ENCODE measurements at places on chromosomes 11 and 22.

DNA sequence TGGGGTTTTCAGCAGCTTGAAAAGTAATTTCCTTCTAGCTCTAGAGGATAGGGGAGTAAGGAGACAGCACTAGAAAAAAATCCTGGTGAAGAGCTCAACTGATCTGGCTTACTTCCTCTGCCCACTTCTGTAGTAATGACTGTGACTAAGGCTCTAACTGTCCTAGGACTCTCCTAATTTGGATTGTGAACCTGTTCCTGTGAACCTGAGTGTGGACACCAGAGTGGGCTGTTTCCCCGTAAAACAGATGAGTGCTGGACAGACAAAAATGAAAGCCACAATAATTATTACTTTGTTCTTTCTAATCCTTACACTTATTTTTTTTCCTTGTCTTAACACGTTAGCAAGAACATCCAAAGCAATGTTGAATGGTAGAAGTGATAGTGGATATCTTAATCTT lies 154.1 kb downstream of the AASDHPPT start:
- DNase-seq: no peak

GRCh38 chr11:120714438-120714837 lies 202.9 kb downstream of the GRIK4 start:
- DNase-seq: no peak

DNA sequence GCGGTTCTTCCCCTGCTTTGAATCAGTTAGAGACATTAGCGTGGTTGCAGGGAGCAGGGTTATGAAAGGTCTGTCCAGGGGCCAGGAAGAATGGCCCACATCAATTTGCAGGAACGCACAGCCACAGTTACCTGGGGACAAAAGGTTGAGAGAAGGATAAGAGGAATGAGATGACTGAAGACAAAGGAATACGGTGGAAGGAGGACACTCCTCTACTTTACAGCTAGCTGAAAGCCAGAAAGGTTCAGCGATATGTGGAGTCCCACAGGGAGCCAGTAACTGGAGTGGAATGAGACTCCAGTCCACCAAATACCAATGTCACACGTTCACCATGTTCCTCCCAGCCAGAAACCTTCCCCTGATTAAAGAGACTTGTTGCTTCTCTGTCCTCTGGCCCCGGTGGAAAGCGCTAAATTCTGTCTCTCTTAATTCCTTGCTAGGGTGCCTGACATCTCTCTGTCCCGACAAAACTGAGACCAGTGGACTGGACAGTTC lies 10.7 kb downstream of the XNDC1N start:
- DNase-seq: no peak

DNA sequence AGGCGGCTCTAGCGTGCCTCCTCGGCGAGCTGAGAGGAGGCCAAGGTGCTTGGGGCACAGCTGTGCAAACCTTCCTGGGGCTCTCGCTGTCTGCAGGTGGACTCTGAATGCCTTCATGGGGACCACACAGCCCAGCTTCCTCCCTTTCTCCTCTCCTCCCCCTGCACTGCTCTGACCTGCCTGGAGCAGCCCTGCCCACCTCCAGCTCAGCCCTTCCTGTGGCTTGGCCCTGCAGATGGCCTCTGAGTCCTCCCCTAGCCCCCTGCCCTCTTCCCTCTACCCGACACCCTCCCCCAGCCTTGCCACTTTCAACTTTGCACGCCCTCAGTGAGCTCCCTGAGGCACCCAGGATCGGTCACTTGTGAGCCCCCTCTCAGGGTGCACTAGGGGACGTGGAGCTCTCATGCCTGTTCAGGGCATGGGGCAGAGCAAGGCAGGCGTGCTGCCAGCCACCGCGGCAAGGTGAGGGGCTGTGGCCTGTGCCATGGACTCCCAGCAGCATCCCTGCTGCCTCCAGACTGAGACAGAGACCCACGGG lies 31.4 kb downstream of the PPM1F start:
- DNase-seq: no peak

- no peak for DNase-seq
Measured at GRCh38 chr22:33288078-33288477, 229.9 kb upstream of the SYN3 start.

DNA sequence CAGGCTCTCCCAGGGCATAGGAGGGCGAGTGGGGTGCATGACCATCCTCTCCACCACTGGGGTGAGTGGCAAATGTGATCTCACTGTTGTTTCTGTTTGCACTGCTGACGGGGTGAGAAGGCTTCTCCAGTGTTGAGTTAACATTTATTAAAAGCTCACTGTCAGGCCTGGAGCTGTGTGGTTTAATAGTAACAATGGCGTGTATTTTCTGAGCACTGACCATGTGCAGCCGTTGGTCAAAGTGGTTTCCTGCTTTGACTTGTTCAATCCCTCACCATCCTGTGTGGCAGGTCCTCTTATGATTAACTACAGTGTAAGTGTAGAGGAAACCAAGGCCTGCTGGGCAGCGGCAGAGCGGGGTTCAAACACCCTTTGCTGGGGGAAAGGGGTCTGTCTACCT lies 4.4 kb downstream of the A4GALT start:
- no peak for DNase-seq

DNA sequence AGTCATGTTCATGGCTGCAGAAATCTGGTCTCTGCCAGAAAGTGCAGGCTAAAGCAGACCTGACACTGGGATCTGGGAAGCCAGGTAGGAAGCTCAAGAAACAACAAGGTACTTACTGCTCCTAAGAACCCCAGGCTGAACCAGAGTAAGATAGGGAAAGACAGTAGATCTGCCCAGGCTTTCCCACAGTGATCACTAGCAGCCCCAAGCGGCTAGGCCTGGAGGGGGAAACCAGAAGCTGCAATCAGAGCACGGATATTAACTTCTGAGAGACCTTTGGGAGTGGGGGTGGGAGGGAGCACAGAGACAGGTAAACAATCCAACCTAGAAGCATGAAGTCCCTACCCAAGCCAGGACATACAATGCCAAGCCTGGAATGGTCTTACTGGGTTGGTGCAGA lies 135.2 kb upstream of the C11orf58 start:
- DNase-seq: no peak

DNA sequence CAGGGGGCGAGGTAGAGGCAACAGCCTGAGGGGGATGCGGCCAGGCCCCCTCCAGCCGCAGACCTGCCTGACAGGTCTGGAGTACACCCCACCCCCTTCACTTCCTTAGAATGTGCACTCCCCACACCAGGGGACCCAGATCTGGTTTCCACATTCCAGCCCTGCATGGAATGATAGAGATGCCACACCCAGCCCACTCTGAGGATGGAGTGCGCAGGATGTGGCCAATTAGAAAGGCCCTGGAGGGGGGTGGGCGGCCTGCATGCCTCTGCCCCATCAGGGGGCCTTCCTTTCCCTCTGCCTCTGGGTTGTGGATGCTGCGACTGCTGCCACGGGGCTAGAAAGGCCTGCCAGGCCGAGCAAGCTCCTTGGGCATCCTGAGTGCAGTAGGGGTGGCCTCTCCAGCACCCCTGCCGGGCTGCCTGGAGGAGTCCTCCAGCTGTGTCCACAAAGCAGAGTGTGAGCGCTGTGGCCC lies 28.2 kb upstream of the MGAT3 start:
- DNase-seq: peak; percentile 59

DNA sequence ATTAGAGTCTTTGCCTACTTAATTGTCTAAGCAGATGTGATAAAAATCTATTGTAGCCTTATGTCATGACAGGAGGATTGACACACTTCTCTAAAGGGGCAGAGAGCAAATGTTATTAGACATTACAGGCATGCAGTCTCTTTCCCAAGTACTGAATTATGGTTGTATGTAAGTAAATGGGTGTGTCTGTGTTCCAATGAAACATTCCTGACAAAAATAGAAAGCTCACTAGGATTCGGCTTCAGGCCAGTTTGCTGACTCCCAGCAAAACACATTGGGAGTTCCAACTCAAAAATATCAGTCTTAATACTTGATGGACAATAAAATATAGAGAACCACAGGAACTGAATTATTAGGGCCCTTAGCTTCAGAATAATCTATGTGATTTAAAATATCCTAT lies 1480.4 kb downstream of the FAM181B start:
- no peak for DNase-seq

DNA sequence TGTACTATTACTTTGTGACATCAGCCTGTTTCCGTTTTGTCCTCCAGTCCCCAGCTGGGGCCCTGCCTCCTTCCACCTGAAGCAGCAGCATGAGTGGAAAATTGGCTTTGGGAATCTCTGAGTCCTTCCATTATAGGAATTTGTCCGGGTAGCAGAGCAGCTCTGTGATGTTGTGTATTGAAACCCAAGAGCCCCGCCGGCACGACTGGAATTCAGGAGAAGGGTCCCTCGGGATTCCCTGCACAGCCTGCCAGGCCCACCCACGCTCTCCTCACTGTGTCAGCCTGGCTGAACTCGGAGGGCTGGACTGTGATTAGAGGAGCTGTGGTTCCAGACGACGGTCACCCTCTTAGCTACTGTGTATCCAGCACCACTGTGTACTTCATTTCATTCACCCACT lies 18.8 kb upstream of the TSPAN18 start:
- DNase-seq: no peak

DNA sequence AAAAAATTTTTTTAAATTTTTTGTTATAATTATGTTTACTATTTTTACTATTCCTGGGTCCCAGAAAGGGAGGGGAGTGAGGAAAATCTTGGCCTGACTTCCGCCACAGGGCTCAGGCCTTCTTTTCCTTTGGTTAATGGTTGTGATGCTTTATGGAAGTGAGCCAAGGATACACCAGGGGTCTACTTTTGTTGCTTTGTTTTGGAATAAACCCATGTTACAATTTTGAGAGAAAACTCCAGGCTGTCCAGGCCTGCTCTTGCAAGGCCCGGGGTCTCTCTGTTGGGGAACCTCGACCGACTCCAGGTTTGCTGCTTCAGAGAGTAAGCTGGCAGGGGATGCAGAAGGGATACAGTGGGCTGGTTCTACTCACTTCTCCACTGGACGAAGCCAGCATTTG lies 84.7 kb downstream of the ABTB2 start:
- DNase-seq: no peak

GRCh38 chr11:97888641-97889040 lies 1132.1 kb upstream of the CNTN5 start:
- DNase-seq: no peak

GRCh38 chr22:20019661-20020532 lies 1.0 kb upstream of the TANGO2 start:
- no peak for DNase-seq

DNA sequence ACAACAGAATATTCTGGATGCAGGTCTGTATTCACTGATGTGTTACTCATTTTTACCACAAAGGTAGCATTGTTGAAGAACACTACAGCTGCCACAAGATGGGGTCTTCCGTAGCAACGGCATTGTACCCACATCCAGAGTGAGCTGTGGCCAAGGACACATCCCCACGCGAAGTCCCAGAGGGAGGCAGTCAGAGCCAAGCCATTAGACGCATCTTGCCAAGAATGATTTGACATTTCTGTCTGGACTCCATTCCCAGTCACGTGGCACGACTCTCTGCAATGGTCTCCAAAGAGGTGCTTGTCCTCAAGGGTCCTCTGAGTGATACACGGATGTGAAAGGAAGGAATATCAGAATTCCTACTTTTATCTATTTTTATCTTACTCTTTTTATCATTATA lies 15.5 kb downstream of the OPCML start:
- no peak for DNase-seq

- no peak for DNase-seq
Measured at GRCh38 chr22:45475851-45476514, 26.7 kb upstream of the FBLN1 start.

DNA sequence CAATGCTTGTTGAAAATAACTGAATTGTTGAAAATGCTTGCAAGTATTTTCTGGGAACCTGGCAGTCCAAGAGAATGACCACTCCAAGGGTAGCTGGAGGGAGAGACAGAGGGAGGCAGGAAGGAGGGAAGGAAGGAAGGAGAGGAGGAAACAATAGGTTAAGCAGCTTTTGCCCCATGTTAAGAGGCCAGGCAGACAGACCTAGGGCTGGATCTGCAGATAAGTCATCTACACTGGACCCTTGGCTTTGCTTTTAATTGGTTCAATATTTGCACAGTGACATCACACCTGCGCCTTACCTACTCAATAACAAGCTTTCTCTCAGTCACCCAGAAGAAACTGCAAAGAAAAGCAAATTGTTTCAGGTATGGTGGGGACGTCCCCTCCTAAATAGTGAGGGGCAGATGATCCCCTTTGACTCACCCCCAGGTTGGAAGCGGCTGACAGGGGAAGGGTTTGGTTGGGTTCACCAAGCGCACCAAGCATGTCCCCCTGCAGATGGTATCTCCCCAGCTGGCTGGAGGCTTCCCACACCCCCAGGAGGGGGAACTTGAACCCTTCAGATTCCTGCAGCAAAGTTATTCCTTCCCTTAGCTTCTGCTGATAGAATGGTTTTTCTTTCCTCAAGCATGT lies 24.3 kb downstream of the MYH9 start:
- DNase-seq: no peak

- DNase-seq: no peak
Measured at GRCh38 chr11:90223248-90223585, 368 bp upstream of the CHORDC1 start.

GRCh38 chr11:106012744-106013143 lies 9.3 kb downstream of the MSANTD4 start:
- DNase-seq: peak; percentile 12

DNA sequence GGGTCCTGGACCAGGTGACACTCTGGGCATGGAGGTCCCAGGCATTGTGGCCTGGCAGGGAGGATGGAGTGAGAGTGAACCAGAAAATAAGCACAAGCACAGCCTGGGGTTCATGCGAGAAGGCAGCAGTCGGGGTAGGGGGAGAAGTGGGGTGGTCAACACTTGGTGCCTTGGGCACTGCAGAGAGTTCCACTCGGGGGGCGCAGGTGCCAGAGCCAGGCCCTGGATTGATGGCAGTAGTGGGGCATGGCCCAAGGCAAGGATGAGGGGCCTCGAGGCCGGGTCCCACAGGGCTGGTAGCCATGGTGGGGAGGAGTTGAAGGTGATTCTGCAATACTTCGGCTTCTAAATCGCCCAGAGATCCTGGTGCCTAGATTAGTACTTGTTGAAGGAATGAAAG lies 372.9 kb downstream of the TBC1D22A start:
- DNase-seq: no peak

GRCh38 chr22:49663823-49664222 lies 163.8 kb downstream of the BRD1 start:
- no peak for DNase-seq

DNA sequence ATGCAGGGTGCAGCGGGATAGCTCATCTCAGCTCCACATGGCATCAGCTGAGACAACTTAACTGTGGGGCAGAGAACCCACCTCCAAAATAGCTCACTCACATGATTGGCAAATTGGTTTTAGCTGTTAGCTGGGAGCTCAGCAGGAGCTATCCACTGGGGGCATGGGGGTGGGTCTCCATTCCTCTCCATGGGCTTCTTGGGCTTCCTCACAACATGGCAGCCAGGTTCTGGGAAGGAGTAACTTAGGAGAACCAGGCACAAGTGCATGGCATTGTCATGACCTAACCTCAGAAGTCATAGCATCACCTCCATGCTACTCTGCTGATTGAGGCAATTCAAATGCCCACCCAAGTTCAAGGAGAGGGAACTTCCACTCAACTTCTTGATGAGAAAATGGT lies 85.5 kb downstream of the MN1 start:
- no peak for DNase-seq

- no peak for DNase-seq
Measured at GRCh38 chr11:19828382-19829108, 115.9 kb downstream of the NAV2 start.

GRCh38 chr22:30241576-30242371 lies 4.8 kb downstream of the LIF start:
- DNase-seq: no peak

GRCh38 chr22:47591709-47592108 lies 829.3 kb downstream of the TBC1D22A start:
- DNase-seq: no peak

- no peak for DNase-seq
Measured at GRCh38 chr22:17143826-17144225, 15.3 kb downstream of the HDHD5 start.

GRCh38 chr11:131595797-131596196 lies 225.4 kb downstream of the NTM start:
- DNase-seq: no peak

- DNase-seq: no peak
Measured at GRCh38 chr22:17876306-17876831, 102.1 kb upstream of the BID start.

All from fibroblast of skin of left quadriceps (primary cell).